Activated CD4-positive, alpha-beta T cell treated with anti-CD3 and anti-CD28 coated beads, Interleukin-2, amount 50 U/mL, for 16 hours (primary cell): ENCODE measurements at places on chromosomes 3 and 15.
A peak's percentile ranks its signal among the peaks of the same experiment; 100 is the strongest.

DNA sequence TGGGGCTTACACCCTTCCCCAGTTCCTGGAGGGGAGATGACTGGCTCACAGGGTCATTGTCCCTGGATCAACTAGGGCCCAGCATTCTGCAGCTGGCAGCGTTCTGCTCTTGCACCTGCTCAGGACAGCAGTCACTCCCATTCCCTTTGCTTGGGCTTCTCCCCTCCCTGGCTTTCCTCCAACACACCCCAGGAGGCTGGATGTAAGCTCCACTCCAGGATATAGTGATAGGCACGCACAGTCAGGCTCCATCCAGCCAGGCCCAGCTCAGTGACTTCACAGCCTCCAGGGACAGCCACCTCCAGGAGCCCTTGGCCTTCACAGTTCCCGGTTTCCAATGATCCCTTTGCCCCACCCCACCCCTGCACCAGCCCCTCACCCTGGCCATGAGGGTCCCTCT is 1.9 kb downstream of the SPTBN5 start:
- DNase-seq = no peak

GRCh38 chr3:3902161-3902560 is 102.9 kb downstream of the LRRN1 start:
- DNase-seq = no peak

GRCh38 chr15:60572541-60573421 is 93.8 kb upstream of the ICE2 start:
- DNase-seq = peak; percentile 66

DNA sequence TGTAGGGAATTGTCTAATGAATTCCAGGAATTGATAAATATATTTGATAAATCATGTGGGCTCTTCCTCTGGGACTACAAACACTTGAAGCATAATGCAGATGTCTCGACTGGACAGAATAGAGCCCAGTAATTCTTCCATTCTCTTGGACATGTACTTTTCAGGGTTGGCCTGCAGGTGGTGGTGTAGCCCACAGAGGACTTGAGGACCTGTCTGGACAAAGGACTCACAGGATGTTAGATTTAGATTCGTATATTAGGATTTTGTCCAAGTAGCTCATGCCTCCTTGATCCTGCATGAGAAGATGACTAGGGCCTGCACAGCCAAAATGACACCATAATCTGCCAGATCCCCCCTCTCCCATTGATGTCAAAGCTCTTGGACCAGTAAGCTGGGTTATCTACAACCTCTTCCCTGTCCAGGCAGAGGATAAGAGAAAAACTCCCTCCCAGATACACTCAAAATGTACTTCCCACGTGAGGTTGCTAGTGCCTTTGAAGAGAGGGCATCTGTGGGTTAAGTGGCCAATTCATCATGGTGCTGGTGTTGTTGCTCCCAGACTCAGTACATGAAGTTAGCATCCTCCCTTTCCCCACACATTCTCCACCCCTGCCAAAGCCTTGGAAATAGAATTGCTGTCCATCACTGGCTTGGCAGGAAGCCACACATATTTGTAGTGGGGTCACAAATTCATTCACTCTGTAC is 88.6 kb upstream of the ZNF280D start:
- DNase-seq = peak; percentile 47

GRCh38 chr3:194054016-194054415 is 81.9 kb upstream of the HES1 start:
- no peak for DNase-seq

GRCh38 chr15:48176957-48177356 is 1.1 kb downstream of the MYEF2 start:
- DNase-seq = no peak

GRCh38 chr3:134658555-134658954 is 7.7 kb upstream of the KY start:
- DNase-seq = no peak

DNA sequence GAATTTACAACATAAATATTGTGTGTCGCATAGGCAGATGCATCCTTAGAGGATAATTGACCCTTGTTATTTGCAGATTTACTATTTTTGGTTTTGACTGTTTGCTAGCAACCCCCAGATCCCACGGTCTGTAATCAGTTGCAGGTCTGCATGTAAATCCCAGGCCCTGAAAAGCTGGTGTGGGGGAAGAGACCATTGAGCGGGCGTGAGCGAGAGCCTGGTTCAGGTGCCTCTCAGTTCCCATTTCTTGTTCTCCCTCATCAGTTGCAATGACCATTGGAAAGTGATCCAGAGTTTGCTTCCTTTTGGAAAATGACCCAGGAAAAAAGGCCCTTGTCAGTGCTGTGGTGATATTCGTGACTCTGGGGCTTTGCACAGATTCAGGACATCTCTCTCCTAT is 238.9 kb downstream of the UACA start:
- no peak for DNase-seq

GRCh38 chr3:192888190-192888589 is 29.5 kb downstream of the MB21D2 start:
- DNase-seq = no peak

DNA sequence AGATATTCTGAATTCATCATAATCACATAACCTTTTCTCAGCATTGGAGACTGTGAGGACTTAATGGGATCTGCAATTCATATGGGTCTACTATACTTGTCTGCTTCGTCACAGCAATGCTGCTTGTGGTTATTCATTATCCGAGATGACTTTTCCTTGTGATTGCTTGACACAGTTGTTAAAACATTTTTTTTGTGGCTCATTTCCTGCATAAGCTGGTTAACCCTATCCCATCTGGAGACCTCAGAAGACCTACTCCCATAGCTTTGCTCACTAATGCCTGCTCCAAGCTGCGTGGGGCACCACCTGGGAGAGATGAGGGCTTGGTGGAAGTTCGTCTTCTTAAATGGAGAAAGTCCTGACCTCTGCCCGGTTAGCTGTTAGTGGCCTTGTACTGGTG is 360.8 kb downstream of the CHST2 start:
- no peak for DNase-seq

- peak; percentile 90 for DNase-seq
Observed at GRCh38 chr3:149224736-149225594, 3.3 kb upstream of the CP start.

DNA sequence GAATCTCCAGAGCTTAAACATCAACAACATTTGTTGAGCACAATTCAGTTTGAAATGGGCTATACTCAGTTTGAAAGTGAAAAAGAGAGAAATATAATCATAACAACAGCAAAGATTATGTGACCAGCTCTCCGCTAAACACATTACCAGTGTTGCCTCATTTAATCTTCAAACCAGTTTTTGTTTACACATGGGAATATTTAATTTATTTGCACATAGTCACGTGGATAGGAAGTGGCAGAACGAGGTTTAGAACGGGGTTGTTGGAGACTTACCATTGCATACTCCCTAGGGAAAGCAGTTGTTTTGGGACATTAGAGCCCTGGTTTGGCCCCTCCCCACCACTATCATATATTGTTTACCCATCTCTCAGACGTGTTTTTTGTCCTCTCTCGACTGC is 77.2 kb downstream of the IL1RAP start:
- DNase-seq = no peak

DNA sequence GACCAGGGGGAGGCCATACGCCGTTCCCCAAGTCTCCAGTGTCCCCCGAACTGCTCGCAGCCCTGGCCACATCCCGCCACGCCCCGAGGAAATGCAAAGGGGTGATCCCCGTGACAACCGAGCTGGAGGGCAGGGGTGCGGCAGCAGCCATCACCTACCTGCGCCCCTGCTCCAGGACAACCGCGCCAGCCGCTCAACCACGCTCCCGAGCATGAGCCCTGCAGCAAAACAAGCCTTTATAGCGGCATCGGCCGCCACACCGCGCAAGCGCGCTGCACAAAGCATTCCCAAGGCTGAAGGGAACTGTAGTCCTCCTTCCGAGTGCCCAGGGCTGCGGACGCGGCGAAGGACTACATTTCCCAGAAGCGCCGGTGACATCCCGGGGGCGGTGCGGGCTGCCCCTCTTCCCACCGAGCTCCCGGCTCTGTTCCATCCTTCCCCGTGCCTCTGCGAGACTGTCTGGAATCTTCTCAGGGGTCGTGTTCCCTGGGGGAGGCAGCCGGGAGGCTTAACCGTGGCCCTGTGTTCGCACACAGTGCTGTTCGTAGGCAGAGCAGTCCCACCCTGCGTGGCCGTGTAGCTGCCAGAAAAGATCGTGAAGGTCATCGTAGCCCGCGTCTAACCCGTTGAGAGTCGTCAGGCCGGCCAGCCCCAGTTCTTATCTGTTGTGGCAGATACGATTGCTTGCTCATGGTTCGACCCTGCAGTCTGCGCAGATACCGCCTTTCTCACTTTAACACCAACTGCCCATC is at the start of gene ABCC5:
Gene ABCC5, minus strand, starts transcription at position 213 of the 752 bp plus-strand sequence. CDS start 3,492 bp downstream, outside the sequence.
- DNase-seq = peak; percentile 90

- no peak for DNase-seq
Observed at GRCh38 chr3:65938676-65939075, 100.0 kb downstream of the MAGI1 start.

DNA sequence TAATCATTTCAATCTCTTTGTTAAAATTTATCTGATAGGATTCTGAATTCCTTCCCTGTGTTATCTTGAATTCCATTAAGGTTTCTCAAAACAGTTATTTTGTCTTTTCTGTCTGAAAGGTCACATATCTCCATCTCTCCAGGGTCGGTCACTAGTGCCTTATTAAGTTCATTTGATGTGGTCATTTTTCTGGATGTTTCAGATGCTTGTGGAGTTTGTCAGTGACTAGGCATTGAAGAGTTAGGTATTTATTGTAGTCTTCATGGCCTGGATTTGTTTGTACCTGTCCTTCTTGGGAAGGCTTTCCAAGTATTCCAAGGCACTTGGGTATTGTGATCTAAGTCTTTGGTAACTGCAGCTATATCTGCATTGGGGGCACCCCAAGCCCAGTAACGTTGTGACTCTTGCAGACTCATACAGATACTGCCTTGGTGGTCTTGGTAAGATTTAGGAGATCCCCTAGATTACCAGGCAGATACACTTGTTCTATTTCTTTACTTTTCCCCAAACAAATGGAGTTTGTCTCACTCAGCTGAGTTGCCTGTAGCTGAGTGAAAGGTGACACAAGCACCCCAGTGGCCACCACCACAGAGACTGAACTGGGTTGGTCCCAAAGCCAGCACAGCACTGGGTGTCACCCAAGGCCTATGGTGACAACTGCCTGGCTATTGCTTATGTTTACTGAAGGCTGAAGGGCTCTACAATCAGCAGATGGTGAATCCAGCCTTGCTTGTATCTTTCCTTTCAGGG is 18.9 kb upstream of the SLC27A2 start:
- no peak for DNase-seq

DNA sequence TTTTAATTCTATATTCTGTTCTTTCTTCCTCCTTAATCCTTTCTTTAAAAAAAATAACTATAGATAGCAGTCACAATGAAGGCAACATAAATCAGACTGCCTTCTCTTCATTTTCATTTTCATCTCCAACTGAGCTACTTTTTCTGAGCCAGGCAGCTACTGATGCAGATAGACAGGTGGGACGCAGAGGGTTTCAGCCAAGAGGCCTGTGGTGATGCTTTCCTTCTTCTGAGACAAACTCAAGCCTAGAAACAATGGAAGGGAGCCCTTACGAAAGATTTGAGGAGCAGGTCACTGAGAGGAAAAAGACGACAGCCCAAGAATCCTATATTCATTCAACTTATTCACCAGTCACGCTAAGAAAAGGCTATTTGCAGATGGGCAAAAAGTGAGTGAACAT is 220.0 kb upstream of the MLF1 start:
- no peak for DNase-seq

DNA sequence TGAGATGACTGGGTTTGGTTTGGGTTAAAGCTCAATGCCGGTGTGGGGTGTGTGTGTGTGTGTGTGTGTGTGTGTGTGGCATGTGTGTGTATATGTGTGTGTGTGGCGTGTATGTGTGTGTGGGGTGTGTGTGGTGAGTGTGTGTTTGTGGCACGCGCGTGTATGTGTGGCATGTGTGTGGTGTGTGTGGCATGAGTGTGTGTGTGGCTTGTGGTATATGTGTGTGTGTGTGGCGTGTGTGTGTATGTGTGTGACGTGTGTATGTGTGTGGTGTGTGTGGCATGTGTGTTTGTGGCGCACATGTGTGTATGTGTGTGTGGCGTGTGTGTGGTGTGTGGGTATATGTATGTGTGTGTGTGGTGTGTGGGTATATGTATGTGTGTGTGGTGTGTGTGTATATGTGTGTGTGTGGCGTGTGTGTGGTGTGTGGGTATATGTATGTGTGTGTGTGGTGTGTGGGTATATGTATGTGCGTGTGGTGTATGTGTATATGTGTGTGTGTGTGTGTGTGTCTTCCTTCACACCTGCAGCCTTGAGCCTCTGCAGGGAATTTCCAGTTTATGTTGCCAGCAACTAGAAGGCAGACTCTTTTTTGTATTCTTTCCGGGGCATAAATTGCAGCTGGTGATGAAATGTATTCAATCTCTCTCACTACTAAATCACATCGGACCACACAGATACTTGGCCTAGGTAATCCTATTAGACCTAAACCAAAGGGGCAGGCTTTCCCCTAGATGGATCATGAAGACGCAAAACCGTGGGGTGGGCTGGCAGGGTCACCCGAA is 34.8 kb downstream of the CHRD start:
- no peak for DNase-seq

- no peak for DNase-seq
Observed at GRCh38 chr3:71846185-71846584, 61.2 kb upstream of the PROK2 start.

- no peak for DNase-seq
Observed at GRCh38 chr15:89820666-89821611, 6.3 kb upstream of the ANPEP start.

DNA sequence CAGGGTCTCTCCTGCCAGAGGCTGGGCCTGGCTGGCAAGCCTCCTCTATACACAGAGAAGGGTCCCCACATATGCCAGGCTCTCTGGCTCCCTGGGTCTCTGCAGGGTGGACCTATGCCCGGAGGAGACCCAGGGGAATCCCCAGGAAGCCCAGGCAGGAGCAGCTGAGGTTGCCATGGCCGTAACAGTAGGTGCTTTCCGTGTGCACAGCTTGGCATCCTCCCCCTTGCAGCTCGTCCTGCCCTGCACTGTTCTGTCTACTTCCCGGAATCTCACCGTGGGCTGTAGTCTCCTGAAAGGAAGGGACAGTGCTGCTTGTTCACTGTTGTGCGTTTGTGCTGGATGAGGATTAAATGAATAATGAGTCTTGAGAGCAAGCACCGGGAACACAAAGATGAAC is 47.8 kb downstream of the DAPK2 start:
- peak; percentile 18 for DNase-seq

DNA sequence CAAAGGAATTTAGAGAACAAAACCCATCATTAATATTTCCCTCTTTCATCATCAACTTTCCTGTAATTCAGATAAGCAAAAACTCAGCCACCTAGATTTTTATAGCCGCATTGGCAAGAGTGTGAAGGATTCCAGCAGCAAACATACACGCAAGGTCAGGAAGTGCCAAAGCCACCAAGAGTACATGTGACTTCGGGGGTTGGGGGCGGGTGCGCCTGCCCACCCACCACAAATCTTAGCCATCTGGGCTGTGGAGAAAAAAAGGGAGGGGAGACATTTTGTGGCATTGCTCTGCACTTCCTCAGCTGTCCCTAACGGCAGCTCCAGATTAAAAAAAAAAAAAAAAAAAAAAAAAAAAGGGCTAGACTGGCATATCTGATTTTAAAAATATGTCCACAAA is 148.4 kb downstream of the TNIK start:
- DNase-seq = no peak

GRCh38 chr3:160544844-160545503 is 20.4 kb downstream of the KPNA4 start:
- DNase-seq = no peak

GRCh38 chr3:186583831-186584230 is 13.3 kb downstream of the DNAJB11 start:
- peak; percentile 42 for DNase-seq
